ENCODE measurements at places on chromosomes 7 and 10. TPM values are rescaled to one million over a fixed set of nuclear protein-coding genes. Genes with fewer than 3 reads are reported as not detected.

DNA sequence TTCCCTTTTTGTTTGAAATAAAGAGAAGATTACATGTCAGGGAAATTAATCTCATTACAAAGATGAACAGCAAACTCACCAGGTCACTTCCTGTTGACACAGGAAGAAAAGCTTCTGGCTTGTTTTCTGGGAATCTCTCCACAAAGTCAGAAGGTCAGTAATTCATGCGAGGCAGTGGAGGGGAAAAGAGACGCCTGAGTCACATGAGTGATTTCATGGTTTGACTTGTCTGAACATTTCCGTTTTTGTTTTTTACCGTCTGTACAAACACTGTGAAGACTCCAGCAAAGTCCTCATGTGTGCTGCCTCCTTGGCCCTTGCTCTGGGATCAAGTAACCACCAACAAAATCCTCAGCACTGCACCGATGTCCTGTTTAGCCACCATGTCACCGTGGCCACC, 2.5 kb upstream of the HABP2 start:
- no peak for DNase-seq

Gene HOXA1
- 0.19 TPM for total RNA-seq

DNA sequence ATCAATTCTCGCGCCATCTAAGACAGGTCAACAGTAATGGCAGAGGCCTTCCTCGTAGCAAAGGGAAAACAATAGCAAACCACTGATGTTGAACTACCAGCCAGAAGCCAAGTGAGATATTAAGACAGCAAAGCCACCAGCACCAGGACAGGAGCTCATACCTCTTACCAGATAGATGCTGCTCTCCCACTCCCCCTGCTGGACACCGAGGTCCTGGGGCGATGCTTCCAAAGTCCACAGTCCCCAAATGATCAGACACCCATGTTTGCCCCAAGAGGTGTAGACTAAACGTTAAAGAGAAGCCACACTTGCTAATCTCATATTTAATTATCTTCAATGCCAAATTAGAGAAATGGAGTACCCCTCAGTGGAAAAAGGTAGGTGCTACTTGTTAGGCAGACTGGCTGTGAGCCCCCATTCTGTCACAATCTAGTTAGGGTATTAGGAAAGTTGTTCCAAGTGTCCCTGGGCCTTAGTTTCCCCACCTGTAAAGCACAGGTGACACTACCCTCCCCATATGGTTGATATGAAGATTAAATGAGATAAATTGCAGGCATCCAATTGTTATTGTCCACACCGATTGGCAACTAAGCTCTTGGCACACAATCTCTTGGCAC, 39.9 kb downstream of the TOMM7 start:
- peak; percentile 67 for DNase-seq

GRCh38 chr7:128941323-128941890, 3.7 kb downstream of the IRF5 start:
- no peak for DNase-seq

Gene MPP7
- 1.9 TPM for total RNA-seq

DNA sequence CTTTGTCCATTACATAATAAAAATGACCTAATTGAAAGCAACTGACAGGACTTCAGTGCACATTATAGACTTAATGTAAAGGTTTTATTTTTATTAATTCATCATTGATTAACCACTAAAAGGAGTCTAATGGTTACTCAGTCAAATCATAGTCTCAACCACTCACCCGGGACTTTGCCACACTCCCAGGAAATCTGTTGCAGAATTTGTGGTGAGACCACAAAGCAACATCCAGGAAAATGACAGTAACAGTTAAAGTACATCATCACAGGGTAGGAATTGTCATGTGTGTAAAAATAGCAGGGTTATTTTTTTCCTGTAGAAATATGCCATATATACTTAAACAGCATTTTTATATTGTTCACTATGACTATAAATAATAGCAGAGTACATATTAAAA, 6.3 kb upstream of the HGF start:
- DNase-seq: no peak

DNA sequence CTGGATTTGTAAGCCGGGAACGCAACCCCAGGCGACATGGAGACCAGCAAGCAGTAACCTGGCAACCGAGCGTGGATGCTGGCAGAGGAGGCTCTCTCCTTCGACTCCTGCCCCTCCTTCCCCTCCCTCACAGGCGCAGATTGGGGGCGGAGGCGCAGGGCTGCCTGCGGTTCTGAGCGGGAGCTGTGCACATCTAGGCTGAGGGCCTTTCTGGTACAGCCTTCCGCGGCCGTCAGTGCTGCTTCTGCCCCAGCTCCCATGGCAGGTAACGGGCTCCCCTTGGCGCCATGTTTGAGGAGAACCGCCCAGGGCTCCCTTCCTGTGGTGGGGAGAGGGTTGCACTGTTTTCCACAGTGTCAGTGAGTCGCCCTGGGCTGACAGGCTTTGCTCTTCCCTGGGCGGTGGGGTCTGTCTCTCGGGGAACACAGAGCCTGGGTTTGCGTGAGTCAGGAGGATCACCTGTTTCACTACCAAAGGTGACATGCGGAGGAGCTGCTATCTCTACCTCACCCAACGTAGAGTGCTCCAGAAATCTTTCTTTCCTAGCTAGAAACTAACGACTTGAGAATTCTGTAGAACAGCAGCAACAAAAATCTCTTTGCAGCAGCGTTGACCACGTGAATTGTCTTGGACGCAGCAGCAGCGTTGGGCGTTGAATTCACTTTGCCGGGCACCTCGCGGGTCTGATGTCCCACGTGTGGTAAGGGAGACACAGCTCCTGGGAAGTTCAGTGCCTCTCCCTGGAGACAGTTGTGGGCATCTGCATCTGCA, 154.8 kb upstream of the COBL start:
- DNase-seq: no peak

DNA sequence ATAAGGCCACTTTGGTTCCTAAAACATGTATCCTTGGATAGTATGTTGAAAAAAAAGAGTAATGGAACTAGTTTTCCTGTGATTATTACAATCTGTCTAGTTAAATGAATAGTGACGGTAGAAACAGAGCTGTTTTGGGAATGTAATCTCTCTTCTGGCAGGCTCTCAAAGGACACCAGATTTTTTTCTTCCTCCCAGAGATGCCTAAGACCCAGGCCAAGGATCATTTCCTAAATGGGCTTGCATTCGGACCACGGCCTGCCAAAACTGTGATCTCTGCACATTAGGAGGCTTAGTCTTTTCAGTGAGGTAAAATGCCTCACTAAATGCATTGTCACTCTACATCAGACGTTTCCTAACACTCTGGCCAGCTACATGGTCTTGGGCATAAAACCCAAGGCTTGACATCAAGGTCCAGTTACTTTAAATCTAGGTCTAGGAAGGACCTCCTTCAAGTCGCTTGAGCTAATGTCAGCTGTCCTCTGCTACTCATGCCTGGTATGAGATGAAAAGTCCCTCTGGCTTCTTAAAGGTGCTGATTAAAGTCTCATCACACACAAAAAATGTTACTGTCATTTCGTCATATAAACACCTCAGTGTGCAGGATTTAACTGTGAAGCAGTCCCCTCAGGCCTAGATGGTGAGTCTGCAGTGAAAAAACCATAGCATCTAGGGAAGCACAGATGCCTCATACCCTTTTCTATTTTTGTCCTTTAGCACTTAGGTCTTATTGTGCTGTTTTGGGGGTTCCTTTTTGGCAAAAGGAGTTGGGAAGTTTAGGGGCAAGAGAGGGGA, 47.7 kb downstream of the DLD start:
- DNase-seq: no peak

- no peak for DNase-seq
These were observed 59.6 kb upstream of the C1GALT1 start for GRCh38 chr7:7122701-7123281.

Gene TCERG1L
- not detected for total RNA-seq

Gene GIMAP8
- 9.3 TPM for total RNA-seq

GRCh38 chr10:124739119-124739921, 4.9 kb downstream of the FAM53B start:
- DNase-seq: no peak

GRCh38 chr7:129804890-129805719, 147.7 kb downstream of the UBE2H start:
- no peak for DNase-seq

GRCh38 chr7:143499743-143500348, 22.2 kb downstream of the TAS2R41 start:
- DNase-seq: no peak

DNA sequence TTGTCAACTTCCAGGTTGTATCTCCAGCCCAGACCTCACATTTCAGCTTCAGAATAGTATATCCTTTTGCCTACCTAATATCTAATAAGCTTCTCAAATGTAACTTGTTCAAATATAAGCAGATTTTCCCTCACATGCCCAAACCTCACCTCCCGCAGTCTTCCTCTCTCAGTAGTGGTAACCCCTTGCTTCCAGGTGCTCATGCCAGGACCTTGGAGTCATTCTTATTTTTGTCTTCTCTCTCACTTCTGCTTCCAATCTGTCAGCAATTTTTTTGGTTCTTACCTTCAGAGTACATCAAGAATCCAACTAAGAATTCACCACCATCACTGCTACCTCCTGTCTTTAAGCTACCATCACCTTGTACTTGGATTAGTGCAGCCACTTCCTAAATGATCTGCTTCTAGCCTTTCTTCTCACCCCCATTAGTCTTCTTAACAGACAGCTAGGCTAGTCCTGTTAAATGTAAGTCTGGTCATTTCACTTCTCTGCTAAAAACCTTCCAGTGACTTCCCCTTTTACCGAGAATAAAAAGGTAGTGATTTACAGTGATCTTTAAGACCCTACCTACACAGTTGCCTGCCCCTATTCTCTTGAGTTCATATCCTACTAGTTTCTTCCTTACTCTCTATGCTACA, 14.0 kb downstream of the ANKIB1 start:
- DNase-seq: no peak

GRCh38 chr7:148056406-148056805, 534.2 kb upstream of the C7orf33 start:
- no peak for DNase-seq
